ENCODE measurements at places on chromosomes 11 and 22.
A peak's percentile ranks its signal among the peaks of the same experiment; 100 is the strongest.

DNA sequence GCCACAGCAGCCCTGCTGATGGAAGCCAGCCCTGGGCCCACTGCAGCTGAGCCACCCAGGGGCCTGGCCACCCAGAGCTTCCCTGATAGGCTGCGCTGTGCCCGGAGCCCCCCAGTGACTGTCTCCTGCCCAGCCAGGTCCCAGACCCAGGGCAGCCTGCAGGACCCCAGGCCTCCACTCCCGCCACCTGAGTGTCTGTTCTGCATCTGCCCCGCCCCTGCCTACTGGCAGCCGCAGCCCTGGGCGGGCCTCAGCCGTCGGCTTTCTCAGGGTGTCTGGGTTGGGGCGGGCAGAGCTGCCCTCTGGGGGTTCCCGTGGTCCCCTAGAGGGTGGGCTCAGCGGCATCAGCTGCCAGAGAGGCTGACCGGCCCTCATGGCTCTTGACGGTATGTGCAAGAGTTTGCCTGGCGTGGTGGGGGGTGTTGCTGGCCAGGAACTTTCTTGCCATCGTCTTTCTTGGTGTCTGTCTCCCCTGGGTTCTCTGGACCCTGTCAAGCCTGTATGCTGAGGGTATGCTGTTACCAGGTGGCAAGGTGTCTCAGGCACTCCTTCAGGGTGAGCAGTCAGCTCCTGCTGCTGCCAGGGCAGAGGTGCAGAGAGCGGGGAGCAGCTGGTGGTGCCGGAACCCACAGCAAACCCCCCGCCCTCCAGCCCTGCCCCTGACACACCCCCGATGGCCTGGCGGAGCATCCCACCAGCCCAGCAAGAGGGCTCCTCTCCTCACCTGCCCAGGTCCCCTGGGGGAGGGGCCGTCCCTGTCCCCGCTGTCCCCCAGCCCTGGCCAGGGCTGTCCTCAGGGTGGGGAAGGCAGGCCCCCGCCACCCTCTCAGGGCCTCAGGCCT, 12.2 kb upstream of the PIM3 start:
- DNase-seq: no peak

GRCh38 chr11:132453406-132453805, 1078.9 kb downstream of the OPCML start:
- no peak for DNase-seq

DNA sequence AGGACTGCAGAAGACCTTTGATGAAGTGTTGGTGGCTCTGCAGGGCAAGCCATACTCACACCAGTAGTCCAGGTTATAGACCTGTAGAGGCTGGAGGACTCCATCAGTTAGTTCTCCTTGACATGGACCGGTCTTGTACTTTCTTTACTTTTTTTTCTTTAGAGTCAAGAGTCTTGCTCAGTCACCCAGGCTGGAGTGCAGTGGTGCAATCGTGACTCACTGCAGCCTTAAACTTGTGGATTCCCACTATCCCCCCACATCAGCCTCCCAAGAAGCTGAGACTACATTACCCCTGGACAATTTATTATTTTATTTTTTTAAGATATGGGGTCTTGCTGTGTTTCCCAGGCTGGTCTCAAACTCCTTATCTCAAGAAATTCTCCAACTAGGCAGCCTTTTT, 49.6 kb upstream of the E2F8 start:
- DNase-seq: peak; percentile 4

DNA sequence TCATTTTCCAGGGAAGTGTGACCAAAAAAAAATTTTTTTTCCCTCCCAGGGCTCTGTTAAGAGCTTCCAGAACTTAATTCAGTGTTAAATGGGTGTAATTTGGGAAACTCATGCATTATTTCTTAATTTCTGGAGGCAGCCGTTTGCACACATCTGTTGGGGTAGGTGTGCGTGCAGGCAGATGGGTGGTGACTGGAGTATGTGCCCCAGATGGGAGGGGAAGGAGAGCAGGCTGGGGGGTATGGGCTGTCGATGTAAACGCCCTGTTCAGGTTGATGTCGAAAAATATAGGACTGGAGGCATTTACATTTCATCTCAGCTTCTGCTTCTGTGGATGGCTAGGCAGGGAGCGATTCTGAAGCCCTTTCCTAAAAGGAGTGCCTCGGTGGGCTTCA, 13.7 kb upstream of the SHISAL1 start:
- DNase-seq: no peak

GRCh38 chr22:19492504-19493174, 12.9 kb downstream of the CDC45 start:
- DNase-seq: no peak

GRCh38 chr11:97502201-97502600, 1112.4 kb downstream of the JRKL start:
- DNase-seq: no peak

- no peak for DNase-seq
Observed at GRCh38 chr11:68831124-68831523, 10.6 kb downstream of the CPT1A start.

DNA sequence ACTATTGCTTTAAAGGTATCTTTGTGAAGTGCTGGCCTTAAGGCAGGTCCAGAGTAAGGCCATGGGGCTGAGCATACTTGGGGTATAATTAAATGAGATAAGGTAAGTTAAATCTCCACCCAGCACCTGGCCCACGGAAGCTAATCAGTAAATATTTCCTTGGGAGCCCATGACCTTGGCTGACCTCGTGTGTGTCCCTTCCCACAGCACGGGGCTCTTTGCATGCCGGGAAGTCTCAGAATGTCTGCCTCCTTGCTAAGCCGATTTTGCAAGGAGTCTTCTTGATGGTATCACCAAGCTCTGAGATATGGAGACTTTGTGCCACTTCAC, 46.5 kb downstream of the ADM start:
- DNase-seq: no peak

GRCh38 chr11:113261709-113262475, 52.5 kb upstream of the TTC12 start:
- peak; percentile 81 for DNase-seq

DNA sequence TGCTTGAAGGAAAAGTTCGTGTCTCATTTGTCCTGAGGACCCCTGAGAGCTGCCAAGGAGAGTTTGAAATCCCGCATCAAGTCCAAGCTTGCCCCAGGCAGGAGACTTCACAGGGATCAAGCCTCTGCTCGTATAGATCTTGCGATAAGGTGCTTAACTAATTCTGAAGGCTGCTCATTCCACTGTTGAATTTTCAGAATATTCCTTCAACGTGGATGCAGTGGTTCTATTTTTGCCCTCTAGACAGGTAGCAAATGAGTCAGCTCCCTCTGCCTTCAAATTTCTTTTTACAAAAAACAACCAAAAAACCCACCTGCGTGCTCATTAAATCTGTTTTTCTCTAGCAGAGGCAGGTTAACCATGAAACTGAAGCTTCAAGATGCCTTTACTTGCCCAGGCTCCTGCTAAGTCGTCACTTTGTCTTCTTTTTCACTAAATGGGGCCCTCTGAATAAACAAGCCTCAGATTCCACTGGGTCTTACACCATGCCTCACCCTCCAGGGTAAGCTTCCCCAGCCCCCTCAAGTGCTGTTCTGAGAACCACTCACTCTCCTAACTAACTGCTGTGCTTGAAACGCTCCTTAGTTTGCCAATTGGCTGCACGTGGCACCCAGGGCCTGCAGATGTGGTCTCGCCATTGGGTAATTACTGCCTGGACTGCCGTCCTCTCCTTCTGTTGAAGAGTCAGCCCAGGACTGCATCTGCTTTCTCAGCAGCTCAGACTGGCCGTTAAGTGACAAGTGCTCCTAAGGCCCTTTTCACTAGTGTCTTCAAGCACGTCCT, 105.0 kb downstream of the TRPC6 start:
- DNase-seq: no peak

GRCh38 chr11:41309716-41310115, 149.7 kb downstream of the LRRC4C start:
- DNase-seq: no peak

DNA sequence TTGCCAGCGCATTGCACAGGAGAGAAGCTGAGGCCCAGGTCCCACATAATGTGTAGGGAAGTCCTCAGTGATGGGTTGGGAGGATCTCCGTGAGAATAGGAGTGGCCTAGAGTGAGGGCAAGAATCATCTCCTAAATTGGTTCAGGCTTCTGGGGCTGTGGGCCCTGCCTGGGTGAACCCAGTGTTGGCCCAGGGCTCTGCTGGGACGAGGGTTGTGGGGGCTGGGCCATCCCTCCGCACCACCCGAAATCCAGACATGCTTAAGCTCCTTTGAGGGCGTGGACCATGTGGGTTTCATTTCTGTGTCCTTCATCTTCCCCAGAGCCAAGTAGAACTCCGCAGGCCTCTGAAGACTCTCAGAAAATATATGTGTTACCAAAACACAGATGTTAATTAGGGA, 3.7 kb downstream of the MICALL1 start:
- no peak for DNase-seq

GRCh38 chr11:22461626-22462025, 123.4 kb downstream of the SLC17A6 start:
- no peak for DNase-seq

DNA sequence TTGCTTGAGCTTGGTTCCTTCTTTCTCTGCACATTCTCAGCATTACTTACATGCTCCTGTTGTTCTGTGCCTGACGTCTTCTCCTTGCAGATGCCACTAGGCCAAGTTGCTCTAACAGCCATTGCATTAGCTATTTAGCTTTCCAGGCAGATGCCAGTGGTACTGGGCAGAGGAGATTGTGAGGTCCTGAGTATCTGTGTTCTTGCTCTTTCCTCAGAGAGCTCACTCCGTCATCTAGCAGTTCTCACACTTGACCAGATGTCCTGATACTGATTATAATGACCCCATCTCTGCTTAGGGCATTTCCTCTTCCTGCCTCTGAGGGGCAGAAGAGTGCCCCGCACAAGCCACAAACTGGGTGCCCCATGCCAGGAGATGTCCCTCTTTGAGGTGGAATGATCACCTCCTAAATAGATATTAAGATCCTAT, 30.7 kb downstream of the ARHGAP1 start:
- DNase-seq: no peak

- DNase-seq: no peak
Observed at GRCh38 chr11:131724436-131724975, 354.1 kb downstream of the NTM start.

GRCh38 chr11:134074766-134075165, 5.9 kb downstream of the JAM3 start:
- DNase-seq: peak; percentile 76

DNA sequence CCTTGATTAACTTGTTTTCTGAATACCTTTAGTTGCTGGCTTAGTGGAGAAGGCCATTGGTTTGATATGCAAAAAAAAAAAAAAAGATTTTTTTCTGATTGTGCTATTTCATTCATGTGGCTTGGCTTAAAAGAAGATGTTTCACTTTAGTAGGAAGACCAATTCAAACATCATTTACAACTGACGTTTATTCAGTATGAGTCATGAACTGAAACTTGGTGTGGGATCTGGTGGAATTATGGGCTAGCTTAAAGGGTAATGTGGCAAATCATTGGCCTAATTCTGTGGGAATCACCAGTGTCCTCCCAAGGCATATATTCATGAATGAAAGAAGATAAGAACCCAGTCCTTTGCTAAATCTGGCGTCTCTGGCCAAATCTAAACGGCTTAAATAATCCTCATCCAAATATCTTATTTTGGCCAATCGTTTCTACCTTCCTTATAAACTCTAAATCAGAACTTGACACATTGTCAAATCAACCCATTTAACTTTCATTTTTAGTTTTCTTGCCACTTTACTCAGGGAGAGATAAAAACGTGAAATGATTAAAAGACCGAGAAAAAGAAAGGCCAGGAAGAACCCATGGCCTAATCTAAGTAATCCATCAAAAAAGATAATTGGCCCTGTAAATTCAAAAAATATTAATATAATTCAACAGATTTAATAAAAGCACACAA, 77.0 kb downstream of the DDIAS start:
- DNase-seq: peak; percentile 81

DNA sequence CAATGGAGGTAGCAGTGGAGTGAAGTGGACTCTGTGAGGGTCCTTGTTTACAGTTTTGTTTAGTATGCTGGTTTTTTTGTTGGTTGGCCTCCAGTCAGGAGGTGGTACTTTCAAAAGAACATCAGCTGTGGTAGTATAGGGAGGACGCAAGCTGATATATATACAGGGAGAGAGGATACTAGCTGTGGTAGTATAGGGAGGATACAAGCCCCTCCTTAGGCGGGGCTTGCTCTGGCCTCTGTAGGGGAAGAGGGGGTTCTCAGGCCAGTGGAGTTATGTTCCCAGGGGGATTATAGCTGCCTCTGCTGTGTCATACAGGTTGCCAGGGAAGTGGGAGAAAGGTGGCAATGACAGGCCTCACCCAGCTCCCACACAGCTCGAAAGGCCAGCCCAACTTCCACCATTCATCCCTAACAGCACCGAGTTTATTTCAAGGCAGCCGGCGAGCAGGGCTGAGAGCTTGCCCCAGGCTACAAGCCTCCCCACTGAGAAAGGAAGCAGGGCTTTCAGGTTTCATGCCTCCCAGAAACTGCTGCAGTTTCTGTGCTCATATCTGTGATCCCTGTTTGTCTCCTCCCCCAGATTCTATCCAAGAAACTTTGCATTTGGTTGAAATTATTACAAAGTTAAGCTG, 10.4 kb downstream of the OR52E6 start:
- no peak for DNase-seq

GRCh38 chr11:8206251-8207079, 37.6 kb upstream of the RIC3 start:
- no peak for DNase-seq

GRCh38 chr22:47093720-47094119, 331.3 kb downstream of the TBC1D22A start:
- DNase-seq: no peak

GRCh38 chr11:112961751-112962578, 745 bp downstream of the NCAM1 start:
- peak; percentile 26 for DNase-seq

- no peak for DNase-seq
Observed at GRCh38 chr11:36333468-36333867, 37.4 kb downstream of the PRR5L start.

DNA sequence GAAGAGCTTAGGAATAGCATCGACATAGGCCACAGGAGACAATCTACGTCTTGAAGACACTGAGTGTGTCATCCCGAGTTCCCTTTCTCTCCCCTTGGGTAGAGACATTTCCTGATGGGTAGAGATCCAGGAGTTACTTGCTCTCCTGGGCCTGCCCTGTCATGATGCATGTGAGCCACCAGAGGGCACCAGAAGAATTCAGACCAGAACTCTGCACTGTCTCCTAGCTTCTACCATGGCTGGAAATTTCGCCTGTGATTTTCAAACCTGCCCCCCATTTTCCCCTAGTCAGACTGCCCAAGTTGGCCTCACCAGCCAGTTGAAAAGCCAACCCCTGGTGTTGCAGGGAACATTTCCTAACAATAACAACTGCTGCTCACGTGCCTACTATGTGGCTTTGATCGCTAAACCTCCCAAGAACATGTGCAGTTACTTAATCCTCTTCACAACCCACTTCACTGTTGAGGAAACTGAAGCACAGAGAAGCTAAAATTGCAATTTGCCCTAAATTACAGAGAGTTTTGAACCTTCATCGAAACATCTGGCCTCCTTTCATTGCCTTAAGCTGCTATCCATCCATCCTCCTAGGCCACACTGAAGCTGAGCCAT, 47.2 kb downstream of the C11orf58 start:
- peak; percentile 67 for DNase-seq

- no peak for DNase-seq
Observed at GRCh38 chr11:1323774-1324173, 14.3 kb upstream of the TOLLIP start.

DNA sequence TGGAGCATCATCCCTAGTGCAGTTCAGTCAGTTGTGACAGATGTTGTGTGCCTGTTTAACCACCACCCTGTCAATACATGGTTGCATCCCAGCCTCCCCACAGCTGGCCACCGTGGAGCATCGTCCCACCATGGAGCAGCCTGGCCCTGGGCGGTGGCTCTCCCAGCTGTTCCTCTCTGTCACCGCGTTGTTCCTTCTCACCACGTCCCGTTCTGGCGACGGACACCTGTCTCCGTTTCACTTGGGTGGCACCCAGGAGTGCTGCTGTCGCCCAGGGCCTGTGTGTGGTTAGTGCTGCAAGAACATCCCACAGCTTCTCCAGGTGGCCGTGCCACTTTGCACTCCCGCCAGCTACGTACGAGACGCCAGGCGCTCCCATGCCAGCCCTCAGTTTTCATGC, 26.5 kb downstream of the MUC6 start:
- DNase-seq: no peak
